ENCODE measurements at places on chromosomes 1 and 21.

- DNase-seq, result no peak
These were observed 134.0 kb upstream of the ETS2 start for GRCh38 chr21:38671773-38672172.

DNA sequence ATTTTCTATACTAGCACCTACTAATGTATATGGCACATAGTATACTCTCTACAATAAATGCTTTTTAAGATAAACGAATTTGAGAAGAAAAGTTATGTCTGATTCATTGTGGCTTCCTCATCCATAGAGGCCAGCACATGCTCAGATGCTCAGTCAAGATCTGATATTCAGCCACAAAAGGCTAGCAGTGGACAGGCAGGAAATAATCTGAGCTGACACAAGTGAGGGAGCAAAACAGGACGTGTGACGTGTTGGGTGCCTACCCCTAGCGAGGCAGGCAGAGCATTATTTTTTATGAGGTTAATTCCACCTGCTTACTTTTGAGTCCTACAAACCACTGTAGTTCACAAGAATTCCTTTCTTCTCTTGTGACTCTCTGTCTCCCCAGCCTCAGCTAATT lies 550.9 kb downstream of the SMYD3 start:
- no peak for DNase-seq

GRCh38 chr1:58971629-58972140 lies 187.8 kb upstream of the JUN start:
- no peak for DNase-seq

- DNase-seq, result no peak
These were observed 151.8 kb upstream of the B3GALT2 start for GRCh38 chr1:193338194-193338593.

DNA sequence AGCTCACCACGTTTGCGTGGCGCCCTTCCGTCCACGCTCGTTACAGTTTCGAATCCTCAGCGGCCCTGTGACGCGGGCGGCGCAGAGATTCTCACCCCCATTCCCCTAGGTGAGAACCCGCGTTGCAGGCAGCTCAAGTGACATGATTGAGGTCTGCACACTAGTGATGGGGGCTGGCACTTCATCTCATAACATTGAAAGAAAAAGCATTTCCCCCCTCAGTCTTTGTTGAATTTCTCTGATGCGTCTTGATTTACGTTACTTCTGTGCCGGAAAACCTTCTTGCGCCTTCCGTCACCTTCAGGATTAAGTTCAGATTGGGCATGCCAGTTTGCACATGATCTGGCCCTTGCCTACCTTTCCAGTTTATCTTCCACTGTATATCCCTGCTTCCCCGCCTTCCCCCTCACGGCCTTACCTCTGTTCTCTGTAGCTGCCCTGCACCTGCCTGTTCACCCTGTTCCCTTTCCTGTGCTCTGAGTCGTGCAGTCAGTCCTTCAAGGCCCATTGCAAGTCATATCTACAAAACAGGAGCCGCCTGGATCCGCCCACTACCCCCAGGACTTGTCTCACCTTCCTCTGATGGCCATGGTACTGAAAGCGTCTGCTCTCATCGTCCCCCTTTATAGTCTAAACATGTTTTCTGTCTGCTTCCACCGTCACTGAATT lies 1.1 kb downstream of the CTPS1 start:
- peak; percentile 21 for DNase-seq

- DNase-seq, result no peak
These were observed 4.6 kb upstream of the ENAH start for GRCh38 chr1:225657462-225657989.

GRCh38 chr1:215900684-215901083 lies 333.6 kb downstream of the KCTD3 start:
- no peak for DNase-seq

DNA sequence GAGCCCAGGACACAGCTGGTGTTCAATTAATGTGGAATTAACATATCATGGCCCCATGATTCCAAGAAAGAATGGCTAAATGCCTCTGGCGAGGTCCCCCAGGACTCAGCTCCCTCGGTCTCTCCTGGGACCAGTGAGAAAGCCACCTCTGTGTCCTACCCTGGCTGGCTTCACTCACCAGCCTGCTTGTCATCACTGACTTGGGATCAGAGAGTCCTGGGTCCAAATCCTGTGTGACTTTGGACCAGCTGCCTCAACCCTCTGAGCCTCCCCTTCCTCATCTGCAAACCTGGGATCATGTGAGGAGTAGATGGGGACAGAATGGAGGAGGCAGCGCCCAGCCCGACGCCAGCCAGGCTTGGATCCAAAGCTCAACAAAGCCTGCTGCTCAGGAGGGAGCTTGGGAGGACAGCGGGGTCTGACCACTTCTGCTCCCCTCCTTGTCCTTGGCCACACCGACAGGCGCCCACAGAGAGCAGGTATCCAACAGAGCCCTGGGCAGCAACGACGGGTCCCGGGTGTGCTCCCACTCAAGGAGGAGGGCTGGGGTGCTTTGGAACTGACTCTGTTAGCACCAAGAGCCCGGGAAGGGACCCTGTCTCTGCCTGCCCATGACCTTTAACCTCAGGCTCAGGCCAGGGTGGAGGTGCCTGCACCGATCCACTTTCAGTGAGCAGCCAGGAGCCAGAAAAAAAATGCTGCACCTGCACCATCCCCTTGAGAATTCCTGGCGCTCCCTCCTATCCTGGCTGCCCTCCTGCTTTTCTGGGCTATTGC lies 3.2 kb downstream of the SH2D5 start:
- no peak for DNase-seq
